ENCODE measurements at places on chromosomes 11 and 22. TPM values are rescaled to one million over a fixed set of nuclear protein-coding genes. Genes with fewer than 3 reads are reported as not detected.

KCNK7 gene
- total RNA-seq, result 0.84 TPM

GRCh38 chr11:68048681-68049508 is 10.1 kb downstream of the TCIRG1 start:
- peak; percentile 48 for DNase-seq

CDC45 gene
- not detected for total RNA-seq

OTOG gene
- total RNA-seq, result not detected

- DNase-seq, result peak; percentile 65
These were observed 19.3 kb downstream of the SCARF2 start for GRCh38 chr22:20418211-20418788.

GRCh38 chr11:60900673-60901404 is 5.5 kb downstream of the PRPF19 start:
- DNase-seq, result no peak

DNA sequence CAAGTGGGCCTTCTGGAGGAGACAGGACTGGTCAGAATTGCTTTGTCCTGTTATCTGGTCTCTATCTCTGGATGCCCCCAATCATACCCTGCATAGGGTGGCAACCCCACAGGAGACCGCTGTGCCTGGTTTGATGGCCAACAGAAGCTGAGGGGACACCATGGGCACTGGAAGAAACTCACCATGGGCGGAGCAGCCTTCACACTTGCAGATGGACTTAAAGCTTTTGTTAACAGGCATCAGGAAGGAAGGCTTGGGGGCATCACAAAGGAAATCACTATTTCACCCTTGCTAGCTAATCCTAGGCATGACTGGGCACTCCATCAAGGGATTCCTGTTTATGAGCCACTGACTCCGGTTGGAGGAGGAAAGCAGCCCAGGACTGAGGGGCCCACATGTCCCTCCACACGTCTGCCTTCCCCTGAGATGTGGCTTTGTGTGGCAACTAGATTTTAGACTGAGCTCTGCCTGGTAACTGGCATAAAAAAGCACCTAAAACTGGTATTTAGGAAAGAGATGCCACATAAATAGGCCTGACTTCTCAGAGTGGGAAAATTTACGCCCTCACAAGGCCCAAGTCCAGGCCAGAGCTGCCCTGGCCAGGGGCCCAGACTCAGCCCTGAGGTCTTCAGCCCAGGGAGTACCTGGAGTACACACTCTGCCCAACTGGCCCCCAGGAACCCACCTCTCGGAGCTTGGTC is 57.0 kb upstream of the LYVE1 start:
- DNase-seq, result no peak

OR10D3 gene
- total RNA-seq, result not detected
